ENCODE measurements at places on chromosomes 5 and 9.

DNA sequence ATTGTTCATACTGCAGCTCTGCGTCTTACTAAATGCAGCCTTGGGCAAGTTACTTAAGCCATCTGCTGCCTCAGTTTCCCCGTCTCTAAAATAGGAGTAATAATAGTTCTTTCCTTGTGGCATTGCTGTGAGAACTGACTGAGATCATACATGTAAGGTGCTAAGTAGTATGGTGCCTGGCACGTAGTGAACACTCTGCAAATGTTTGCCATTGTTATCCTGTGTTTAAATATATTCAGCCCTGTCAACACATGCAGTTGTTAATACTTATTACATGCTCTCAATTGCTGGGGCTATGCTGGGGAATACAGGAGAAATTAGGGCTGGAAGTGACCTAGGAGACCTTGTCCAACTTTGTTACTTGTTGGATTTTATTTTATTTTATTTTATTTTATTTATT lies 105.2 kb upstream of the RAI14 start:
- no peak for DNase-seq

- no peak for DNase-seq
Observed at GRCh38 chr5:95841914-95842812, 19.6 kb upstream of the GLRX start.

- no peak for DNase-seq
Observed at GRCh38 chr9:132610661-132611060, 28.3 kb downstream of the BARHL1 start.

- DNase-seq, result no peak
Observed at GRCh38 chr5:4981608-4982007, 158.5 kb upstream of the ADAMTS16 start.

Data from astrocyte of the spinal cord (primary cell).